Activated naive CD4-positive, alpha-beta T cell treated with anti-CD3 and anti-CD28 coated beads for 36 hours (primary cell): ENCODE measurements at places on chromosomes 13 and 19.

DNA sequence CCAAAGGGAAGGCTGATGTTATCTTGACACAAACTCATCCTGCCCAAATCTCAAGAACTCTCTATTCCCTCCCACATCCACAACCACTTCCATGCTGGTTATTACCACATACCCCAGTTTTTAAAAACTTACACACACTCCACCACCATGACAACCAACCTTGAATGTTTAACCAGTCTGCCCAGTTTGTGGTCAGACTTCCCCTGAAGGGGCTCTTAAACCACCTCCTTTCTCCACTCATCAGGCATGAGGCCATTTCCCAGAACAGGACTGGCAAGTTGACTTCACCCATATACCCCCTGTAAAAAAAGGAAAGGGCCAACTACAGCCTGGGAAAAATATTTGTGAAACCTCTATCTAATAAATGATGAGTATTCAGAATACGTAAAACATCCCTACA is 12.4 kb upstream of the ZSCAN4 start:
- no peak for DNase-seq

DNA sequence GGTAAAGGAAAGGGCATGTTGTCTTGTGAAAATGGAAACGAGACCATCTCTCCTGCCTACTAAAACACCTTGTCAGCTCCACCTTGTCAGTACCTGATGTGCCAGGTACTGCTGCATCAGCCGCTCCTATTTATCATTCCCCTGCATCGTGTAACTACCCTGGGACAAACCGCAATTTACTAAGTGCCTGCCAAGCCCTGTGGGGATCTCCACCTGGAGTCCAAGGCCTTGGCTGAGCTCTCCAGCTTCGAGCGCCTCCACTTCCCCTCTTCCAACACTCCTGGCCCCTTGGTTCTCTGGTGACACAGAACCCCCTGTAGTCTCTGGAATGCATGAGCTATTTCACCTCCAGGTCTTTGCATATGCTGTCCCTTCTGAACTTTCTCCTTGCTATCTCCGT is 25.9 kb upstream of the CCNP start:
- no peak for DNase-seq

DNA sequence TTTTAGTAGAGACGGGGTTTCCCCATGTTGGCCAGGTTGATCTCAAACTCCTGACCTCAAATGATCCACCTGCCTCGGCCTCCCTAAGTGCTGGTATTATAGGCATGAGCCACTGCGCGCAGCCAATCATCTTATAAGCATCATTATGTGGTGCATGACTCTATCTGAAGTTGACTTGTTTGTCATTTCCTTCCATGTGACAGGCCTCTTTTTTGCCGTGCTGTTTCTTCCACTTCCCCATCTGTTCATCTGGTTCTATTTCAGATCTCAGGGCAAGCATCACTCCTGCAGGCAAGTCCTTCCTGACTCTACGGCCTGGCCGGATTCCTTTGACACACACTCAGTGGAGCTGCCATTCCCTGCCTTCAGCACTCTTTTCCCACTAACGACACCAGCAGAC is 15.2 kb downstream of the COL5A3 start:
- DNase-seq = no peak

- no peak for DNase-seq
Observed at GRCh38 chr13:77523834-77524728, 11.4 kb upstream of the SCEL start.

DNA sequence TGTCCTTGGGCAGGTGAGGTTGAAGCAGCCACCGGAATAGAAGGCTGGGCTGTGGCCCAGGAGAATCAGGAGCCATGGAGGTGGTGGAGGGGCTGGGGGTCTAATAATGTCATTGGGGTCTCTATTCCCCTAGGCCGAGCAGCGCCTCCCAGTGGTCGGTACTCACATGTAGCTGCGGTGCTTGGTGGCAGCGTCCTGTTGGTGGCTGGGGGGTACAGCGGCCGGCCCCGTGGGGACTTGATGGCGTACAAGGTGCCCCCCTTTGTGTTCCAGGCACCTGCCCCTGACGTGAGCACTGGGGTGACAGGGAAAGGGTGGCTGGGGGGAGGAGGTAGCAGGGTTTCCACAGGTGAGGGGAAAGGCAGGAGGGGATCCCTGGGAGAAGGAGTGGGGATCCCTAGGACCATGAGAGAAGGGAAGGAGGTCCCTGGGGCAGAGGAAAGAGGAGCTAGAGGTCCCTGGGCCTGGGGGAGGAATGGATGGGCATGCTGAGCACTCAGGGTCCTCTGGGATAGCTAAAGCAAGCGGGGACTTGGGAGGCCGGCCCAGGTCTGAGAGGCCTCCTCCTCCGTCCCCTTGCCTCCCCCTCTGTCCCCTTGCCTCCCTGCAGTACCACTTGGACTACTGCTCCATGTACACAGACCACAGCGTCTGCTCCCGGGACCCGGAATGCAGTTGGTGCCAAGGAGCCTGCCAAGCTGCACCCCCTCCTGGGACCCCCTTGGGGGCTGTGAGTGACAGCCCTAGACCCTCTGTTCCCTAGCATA is 18.1 kb downstream of the MEGF8 start:
- DNase-seq = no peak

- DNase-seq = no peak
Observed at GRCh38 chr13:101230271-101230890, 185.9 kb downstream of the NALCN start.

GRCh38 chr19:1214299-1214861 is 8.8 kb downstream of the STK11 start:
- DNase-seq = no peak

- no peak for DNase-seq
Observed at GRCh38 chr13:27929868-27930267, 10.1 kb downstream of the PDX1 start.

GRCh38 chr19:18437491-18438330 is at the start of gene ISYNA1:
ISYNA1 (minus strand) TSS chr19:18438133; CDS start chr19:18437979, 154 bp downstream.
- DNase-seq = peak; percentile 31

GRCh38 chr13:41842036-41842620 is 118.8 kb downstream of the VWA8 start:
- no peak for DNase-seq

GRCh38 chr13:66546534-66547379 is 683.4 kb downstream of the PCDH9 start:
- DNase-seq = no peak

GRCh38 chr13:30016398-30016797 is 166.0 kb upstream of the UBL3 start:
- no peak for DNase-seq

- no peak for DNase-seq
Observed at GRCh38 chr13:85040215-85040614, 759.0 kb downstream of the SLITRK6 start.

GRCh38 chr19:801030-801860 is 4.0 kb downstream of the PTBP1 start:
- DNase-seq = no peak

- peak; percentile 91 for DNase-seq
Observed at GRCh38 chr13:45340422-45341033, 455 bp downstream of the TPT1 start.

DNA sequence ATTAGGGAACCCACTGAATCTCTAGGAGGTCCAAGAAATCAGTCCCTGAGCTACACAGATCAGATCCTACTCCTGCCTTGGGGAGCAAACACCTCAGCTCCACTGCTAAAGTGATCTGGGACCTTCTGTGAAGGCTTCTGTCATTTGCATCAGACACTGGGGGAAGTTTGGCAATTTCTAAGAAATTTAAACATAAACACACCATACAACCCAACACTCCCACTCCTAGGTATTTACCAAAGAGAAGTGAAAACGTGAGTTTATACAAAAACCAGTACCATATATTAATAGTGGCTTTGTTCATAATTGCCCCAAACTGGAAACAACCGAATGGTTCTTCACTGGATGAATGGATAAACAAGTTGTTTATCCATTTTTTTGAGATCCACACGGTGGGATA is 7.3 kb upstream of the TYROBP start:
- no peak for DNase-seq

- DNase-seq = no peak
Observed at GRCh38 chr13:84032116-84032515, 149.8 kb upstream of the SLITRK1 start.

DNA sequence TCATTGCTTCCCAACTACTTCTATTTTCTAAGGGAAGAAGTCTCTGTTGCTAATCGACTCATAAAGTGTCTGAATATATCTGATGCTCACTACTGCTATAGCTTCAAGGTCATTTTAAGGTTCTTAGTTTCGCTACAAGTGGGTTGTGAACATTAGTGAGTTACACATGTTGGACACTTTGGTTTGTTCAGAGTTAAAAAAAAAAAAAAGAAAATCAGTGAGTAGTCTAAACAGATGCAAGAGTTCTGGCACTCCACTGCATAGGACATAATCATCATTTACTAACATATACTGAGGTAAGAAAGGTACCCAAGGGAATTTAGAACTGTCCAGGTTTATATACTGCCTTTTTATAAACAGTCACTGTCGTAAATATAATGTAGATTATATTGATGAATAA is 108.8 kb downstream of the KLF12 start:
- no peak for DNase-seq

GRCh38 chr13:35782793-35783192 is 306.3 kb upstream of the MAB21L1 start:
- DNase-seq = no peak

- no peak for DNase-seq
Observed at GRCh38 chr19:14470031-14470876, 4.9 kb downstream of the PTGER1 start.

- DNase-seq = no peak
Observed at GRCh38 chr19:14554382-14554812, 17.5 kb downstream of the NDUFB7 start.

DNA sequence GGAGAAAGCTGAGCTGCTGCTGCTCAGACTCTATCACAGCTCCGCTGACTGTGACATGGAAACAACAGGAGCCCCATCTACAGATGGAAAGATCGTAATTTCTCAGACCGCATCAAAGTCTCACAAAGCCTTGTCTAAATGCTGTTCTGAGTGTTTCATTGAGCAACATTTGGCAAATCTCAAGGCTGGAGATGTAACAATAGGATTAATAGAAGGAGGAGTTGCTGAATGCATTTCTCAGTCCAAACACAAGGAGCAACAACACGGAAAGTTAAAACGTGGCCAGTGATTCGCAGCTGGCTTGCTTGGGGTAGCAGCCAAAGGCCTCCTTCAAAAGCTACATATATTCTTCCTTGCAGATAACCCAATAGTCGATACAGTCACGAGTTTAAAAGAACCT is 55.7 kb downstream of the MRPL57 start:
- DNase-seq = no peak
